Left lobe of liver (tissue), 2 donors: ENCODE measurements at places on chromosomes 2 and 18. TPM values are rescaled to one million over a fixed set of nuclear protein-coding genes. Genes with fewer than 3 reads are reported as not detected.

FLACC1 gene
- 0.55 TPM for total RNA-seq

MOB4 gene
- total RNA-seq = 5.8 TPM

CYP27A1 gene
- total RNA-seq = 263 TPM

BMP10 gene
- 6.1 TPM for total RNA-seq

VWC2L gene
- not detected for total RNA-seq
